ENCODE measurements at places on chromosomes 16 and 17. TPM values are rescaled to one million over a fixed set of nuclear protein-coding genes. Genes with fewer than 3 reads are reported as not detected.

Gene EFNB3
- total RNA-seq: 0.12 TPM

Gene BCL6B
- 0.50 TPM for total RNA-seq

Gene CHD9NB
- total RNA-seq: 2.1 TPM

Gene PLD6
- total RNA-seq: 6.4 TPM

Gene TPSD1
- total RNA-seq: not detected

Gene CARD14
- under 0.01 TPM for total RNA-seq

Gene SDR42E1
- total RNA-seq: 0.22 TPM

Gene RBFOX1
- not detected for total RNA-seq

Gene XAF1
- 20.5 TPM for total RNA-seq

Gene LPO
- total RNA-seq: not detected
